Amniotic stem cell (primary cell): ENCODE measurements at places on chromosomes 3 and 15.

DNA sequence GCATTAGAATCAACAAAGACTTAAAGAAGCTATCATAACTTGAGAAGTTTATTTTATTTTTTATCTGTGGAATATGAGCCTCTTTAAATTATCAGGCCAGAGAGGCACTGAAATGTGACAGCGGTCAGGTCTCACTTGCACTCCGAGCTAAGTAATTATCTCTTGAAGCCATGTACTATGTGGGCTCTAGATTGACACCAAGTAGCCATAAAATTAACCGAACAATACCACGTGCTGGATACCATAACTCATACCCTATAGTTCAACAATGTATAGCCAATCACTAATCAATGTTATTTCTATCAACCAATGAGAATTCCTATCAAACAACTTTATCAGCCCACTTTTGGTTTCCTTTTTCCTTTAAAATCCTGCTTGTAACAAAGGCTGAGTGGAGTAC is 299.3 kb downstream of the TBC1D5 start:
- DNase-seq: no peak

GRCh38 chr3:63580151-63580550 is 72.3 kb upstream of the SNTN start:
- no peak for DNase-seq

DNA sequence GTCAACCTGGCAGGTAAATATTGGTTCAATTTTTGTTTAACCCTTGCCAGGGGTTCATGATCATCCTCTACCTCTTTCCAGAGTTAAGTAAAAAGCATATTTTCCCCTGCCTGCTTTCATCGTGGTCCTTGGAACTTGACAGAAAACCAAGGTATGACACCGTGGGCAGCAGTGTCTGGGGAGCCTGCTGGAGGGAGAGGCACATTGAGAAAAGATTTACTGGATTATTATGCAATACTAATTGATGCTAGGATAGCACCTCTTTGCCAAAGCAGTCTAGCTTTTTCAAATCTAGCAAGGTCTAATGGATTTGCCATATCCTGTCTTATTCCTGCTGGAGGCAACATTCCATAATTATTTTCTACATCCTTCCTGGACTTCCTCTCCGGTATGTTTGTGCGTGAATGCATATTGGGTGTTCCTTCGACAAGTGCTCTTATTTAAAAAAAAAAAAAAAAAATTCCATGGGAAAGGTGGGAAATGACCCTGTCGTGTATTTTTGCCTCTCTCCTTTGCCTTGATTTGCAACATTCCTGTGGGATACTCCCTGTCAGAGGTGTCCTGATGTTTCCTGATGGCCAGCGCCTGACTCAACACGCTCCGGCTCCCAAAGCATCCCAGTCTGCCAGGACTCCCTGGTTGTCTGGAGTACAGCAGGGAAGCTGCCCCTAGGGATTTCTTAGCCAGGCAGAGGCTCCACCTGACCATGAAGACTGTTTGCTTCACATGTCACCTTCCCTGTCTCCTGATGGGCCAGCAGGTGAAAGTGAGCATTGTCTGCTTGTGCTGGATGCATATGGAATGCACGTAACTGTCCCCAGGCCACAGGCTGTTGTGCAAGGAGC is 6.3 kb downstream of the BHLHE40 start:
- no peak for DNase-seq

GRCh38 chr15:77015646-77016320 is 20.9 kb downstream of the PSTPIP1 start:
- DNase-seq: no peak

DNA sequence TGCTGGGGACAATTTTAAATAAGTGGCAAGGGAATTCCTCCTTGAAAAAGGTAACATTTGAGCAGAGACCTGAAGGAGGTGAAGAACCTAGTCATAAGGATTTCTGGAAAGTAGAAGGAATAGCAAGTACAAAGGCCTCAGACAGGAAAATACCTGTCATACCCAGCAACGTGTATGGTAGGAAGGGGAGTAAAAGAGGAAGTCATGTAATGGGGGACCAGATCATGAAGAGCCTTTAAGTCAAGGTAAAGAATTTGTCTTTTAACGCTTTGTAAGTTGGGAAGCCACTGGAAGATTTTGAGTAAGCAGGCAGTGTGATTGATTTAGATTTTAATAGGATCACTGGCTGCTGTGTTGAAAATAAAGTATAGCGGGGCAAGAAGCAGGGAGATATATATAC is 43.4 kb upstream of the FAH start:
- DNase-seq: no peak

GRCh38 chr3:52886049-52886730 is 11.2 kb downstream of the STIMATE start:
- DNase-seq: no peak

- no peak for DNase-seq
These were observed 17.0 kb downstream of the PIK3CB start for GRCh38 chr3:138817695-138818094.

DNA sequence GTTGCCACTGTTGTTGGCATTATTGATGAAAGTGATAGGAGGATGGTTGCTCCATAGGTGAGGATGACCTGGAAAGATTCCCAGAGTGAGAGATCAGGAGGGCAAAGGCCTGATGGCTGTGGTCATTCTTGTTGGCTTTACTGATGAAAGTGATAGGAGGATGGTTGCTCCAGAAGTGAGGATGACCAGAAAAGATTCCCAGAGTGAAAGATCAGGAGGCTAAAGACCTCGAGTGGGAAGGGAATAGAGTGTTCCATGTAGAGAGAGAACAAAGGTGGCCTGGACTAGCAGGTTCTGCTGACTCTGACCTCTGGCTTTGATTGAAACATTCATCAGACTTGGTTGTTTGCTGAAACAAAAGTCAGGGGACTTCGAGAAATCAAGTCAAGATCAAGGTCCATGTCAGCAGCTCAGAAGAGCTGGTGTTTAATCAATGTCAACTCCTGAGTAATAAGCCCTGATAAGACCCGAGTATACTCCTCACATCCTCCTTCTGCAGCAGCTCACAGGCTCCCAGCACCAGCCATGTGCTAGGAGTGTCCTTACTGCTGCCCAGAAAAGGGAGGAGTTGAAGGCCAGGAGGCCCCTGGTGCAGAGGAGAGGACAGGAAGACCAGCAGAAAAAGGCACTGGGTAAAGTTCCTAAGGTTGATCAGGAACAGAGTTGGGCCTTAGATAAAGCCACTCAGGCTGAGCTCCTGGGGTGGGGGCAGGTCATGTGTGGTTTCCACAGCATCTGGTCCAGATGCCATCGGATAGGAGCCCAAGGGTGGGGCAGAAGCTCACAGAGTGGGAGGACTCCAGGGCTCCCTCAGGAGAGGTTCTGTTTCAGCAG is 19.9 kb downstream of the CYP8B1 start:
- no peak for DNase-seq
